Right lung (tissue), 10 donors: ENCODE measurements at places on chromosomes 2 and 18. TPM values are rescaled to one million over a fixed set of nuclear protein-coding genes. Genes with fewer than 3 reads are reported as not detected.

DNA sequence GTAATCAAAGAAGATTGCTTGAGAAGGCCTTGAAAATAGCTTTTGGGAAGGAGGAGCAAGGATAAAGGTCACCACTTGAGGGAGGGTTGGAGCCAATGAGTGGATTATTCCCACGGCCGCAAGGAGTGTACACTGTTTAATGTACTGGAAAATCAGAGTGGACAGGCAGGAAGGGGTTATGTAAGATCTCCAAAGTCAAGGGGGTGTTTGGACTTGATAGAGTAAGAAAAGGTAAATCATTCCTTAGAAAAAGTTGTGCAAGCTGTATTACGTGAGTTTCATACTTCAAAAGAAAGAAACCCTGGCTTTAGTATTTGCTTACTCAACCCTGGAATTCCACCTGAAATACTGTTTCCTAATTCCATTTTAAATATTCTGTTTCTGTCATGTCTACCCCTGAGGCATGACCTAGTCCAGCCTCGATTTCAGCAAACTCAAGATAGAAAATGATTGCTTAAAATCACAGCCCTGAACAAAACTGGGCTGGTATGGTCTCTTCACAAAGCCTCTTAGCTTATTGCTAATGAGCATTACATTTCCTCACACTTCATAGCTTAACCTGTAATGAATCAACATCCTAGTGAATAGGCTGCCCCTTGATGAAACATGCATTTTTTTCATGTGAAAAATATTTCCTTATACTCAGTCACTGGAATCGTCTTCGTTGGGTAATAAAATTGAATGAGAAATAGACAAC, 1.1 kb downstream of the MREG start:
- DNase-seq: peak; percentile 55

GRCh38 chr2:174778085-174778981, 14.1 kb upstream of the CHRNA1 start:
- DNase-seq: peak; percentile 85

GRCh38 chr18:40662898-40663437, 1292.1 kb upstream of the PIK3C3 start:
- no peak for DNase-seq

- DNase-seq: no peak
These were observed 24.3 kb downstream of the CRIM1 start for GRCh38 chr2:36379710-36380448.

GRCh38 chr2:240933966-240934700, 28.0 kb downstream of the CROCC2 start:
- DNase-seq: no peak

- DNase-seq: no peak
These were observed 250.3 kb downstream of the TTC32 start for GRCh38 chr2:19651466-19651865.

DNA sequence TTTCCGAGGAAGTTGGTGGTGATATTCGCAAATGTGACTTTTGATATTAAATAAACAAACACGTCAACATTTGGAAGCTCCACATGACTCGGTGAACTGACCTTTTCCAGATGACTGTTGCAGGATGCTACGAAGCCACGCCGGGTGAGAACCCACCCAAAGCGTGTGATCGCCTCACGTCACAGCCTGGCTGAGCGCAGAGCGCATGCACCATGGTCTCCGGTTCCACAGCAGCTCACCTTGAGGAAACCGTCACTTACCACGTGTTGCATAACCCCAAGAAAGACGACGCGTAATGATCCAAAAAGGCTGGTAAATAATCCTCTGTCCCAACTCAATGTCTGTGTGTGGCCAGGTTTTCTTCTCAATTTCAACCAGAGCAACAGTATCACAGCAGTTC, 64.5 kb upstream of the CTDP1 start:
- DNase-seq: no peak

GRCh38 chr18:76364282-76365259, 130.5 kb downstream of the ZNF516 start:
- DNase-seq: no peak

- DNase-seq: no peak
These were observed 172.9 kb downstream of the TPGS2 start for GRCh38 chr18:36655930-36656329.

DNA sequence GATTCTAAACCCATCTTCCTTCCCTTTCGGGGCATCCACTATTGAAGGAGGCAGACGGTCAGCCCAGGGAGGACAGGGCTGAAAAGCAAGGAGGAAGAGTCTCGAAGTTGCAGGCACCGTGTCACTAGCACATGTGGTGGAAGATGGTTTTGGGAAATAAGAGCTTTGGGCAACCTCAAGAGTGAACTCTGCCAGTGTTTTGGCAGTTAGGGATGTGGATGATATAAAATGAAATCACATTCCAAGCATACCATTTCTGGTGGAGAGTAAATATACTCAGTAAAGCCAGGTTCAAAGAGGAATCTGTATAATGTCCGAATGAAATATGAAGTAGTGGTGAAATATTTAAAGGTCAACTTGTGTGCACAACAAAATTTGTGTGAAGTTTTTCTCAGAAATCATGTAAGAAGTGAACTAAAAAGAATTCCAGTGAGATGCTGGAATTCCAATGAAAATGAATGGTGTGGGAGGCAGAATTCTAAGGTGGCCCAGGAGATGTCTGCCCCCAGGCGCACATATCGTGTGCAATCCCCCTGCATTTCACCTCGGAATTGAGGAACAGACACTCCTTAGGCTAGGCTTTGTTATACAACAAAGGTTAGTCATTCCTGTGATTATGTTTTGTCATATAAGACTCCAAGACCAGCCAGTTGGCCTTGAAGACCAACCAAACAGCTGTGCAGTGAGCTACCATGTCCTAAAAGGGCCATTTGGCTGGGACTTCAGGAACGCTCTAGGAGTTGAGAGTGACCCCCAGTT, 147.1 kb downstream of the SH3BP4 start:
- no peak for DNase-seq

The DNAH7 gene
- polyA plus RNA-seq: 2.7 TPM

The TRIM43 gene
- not detected for polyA plus RNA-seq

The IL1B gene
- polyA plus RNA-seq: 1.2 TPM

The COLEC11 gene
- 3.7 TPM for polyA plus RNA-seq
